ENCODE measurements at places on chromosomes 6 and 20.

DNA sequence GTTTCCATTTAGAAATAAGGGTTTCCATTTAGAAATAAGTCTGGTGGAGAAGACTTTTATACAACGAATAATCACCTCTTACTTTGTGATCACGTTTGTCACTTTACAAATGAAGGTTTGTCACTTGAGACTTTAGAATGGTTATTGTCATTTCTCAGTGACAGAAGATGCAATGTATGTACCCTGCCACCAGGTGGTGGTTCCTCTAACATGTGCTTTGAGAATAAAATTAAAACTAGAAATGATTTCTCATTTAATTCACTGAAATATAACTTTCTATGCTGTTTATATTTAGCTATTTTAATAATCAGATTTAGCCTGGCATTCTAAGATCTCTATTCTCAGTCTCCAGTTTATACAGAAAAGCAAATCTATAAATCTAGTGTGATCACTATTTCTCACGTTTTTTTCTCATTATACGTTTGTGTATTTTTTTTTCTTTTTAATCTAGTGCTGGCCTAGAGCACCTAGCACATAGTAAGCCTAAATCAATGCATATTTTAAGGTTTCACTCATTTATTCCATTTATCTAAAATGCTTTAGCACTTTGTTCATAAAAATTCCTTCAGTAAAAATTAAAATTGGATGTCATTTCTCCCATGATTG, 57.4 kb upstream of the TFAP2D start:
- no peak for DNase-seq

DNA sequence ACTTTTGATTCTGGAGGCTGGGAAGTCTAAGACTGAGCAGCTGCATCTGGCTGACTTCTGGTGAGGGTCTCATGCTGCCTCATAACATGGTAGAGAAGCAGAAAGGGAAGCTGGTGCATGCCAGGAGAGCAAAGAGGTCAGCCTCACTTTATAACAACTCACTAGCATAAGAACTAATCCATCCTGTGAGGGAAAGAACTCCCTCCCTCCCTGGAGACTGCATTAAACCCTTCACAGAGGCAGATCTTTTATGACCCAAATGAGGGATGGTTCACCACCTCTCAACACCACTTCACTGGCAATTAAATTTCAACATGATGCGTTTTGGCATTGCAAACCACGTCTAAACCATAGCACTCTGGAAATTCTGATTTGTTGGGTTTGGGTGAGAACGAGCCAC, 33.9 kb downstream of the STXBP5 start:
- no peak for DNase-seq

GRCh38 chr6:110063594-110064263, 85.6 kb downstream of the GPR6 start:
- no peak for DNase-seq

- no peak for DNase-seq
Measured at GRCh38 chr20:15026759-15027158, 689.3 kb upstream of the FLRT3 start.

DNA sequence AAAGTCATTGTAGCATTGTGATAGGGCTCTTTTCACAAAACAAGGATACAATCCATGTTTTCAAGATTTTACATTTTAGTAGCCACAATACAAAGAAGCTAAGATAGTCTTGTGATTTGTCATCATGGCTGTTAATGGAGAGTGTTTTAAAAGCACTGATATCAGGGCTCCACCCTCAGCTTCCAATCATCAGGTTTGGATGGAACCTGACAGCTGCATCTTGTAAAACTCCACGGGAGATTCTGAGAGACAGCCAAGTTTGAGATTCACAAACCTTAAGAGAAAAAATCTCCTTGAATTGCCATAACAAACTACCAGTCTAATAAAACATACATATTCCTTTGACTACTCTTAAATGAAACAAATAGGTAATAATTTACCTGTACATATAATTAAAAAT, 280.2 kb downstream of the ESR1 start:
- no peak for DNase-seq

GRCh38 chr6:55886185-55886836, 10.9 kb upstream of the BMP5 start:
- no peak for DNase-seq

- no peak for DNase-seq
Measured at GRCh38 chr6:71346334-71346694, 57.7 kb downstream of the OGFRL1 start.

DNA sequence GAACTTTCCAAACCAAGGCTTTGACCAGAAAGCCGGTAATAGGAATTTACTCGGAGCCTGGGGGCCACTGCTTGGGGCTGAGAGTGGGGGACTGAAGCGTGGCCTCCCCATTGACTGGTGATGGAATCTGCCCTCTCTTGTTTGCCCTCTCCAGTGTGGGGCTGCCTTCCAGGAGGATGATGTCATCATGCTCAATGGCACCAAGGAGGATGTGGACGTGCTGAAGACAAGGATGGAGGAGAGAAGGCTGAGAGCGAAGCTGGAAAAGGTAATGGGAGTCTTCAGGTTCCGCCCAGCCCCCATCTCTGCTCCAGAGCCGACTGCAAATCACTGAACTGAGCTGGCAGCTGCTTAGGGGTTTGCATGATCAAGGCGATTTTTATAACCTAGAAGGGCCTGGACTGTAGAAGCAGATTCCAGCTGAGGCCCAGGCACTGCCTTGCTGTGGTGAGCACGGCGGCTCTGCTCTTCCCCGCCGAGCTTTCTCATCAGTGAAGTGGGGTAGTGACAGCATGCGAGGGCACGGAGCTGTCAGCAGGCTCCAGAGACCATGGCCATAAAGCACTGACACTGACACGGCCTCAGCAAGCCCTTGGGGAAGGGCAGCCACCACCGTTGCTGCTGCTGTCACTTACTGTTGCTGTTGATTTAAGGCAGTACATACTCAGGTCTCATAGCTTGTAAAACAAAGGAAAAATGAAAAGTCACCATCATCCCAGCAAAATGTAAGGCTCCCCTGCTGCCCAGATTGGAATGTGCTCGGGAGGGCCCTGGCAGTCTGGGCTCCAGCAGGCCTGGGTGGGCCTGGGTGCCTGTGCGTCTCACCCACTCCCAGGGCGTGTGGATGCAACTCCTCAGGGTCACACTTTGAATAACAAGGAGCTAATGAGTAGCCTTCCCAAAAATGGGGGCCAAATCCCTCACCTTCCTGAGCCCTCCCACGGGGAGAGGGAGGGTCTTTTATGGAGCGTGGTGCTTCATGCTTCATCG, 11.1 kb upstream of the FAM209A start:
- DNase-seq = no peak

DNA sequence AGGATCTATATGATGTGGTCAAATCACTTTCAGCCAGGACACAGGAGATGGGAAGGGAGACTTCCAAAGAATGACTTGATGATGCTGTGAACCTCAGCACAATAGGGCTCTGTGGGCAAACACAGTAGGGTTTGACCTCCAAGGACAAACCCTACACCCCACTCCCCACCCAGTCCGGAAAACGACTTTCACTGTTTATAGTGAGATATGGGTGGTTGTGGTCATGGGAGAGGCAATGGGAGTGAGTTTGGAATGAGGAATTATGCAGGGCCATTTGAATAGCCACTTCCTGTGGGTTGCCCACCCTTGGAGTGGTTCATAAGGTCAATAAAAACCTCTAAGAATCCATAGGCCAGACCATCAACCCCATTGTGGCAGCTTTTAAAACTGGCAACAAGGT, 38.4 kb upstream of the PRND start:
- no peak for DNase-seq

- no peak for DNase-seq
Measured at GRCh38 chr6:105896821-105897095, 189.4 kb upstream of the PRDM1 start.

GRCh38 chr6:12228447-12229146, 61.6 kb upstream of the EDN1 start:
- DNase-seq = no peak

- DNase-seq = no peak
Measured at GRCh38 chr20:45322952-45323383, 14.9 kb upstream of the MATN4 start.

GRCh38 chr6:10401632-10402223, 13.1 kb downstream of the TFAP2A start:
- no peak for DNase-seq

DNA sequence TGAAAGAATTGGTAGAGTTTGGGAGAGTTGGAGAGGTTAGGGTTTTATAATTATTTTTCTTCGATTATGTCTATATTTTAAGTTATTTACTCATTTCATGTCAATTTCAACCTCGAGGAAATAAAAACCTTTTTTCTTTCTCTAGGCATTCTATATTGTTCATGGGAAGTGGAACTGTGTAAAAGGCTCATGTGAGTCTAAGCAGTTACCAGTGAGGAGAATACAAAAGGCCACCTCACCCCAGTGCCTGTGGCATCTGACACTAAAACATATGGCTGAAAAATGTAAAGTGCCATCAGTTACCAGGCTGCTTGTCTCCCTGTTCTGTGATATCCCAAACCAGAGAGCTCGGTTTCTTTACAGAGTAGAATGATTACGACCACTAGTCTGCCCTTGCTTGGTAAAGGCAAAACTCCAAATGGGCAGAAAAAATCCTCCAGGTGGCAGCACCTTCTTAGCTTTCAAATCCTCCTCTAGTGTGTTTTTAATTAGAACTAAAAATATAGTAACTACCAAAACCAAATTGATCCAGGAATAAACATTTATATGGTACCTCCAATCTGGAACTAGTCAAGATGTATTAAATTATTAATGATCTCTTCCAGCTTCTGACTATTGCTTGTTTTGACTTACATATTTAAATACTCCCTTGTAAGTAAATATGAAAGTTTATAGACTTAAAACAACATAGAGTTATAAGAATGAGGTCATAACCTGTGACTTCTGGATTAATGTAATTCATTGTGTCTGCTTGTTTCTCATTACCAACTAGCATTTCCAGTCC, 122.6 kb upstream of the MCHR2 start:
- DNase-seq = no peak

GRCh38 chr6:34447910-34448309, 18.0 kb upstream of the PACSIN1 start:
- DNase-seq = no peak

DNA sequence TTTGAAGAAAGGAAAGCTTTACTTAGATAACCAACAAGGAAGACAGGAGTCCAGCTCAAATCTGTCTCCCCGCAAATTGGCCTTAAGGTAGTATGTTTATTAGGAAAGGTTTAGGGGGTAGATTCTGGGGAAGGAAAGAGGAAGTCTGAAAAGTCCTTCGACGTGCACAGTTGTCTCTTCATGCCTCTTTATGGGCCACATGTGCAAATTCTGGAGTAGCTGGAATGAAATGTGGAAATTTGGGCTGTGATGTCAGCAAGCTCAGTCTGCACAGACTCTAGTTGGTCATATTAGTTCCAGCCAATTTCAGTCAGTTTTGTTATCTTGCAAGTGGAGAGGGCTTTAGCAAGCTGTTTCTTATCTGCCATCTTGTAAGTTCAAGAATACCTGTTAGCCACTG, 50.1 kb downstream of the NUP153 start:
- DNase-seq = no peak

DNA sequence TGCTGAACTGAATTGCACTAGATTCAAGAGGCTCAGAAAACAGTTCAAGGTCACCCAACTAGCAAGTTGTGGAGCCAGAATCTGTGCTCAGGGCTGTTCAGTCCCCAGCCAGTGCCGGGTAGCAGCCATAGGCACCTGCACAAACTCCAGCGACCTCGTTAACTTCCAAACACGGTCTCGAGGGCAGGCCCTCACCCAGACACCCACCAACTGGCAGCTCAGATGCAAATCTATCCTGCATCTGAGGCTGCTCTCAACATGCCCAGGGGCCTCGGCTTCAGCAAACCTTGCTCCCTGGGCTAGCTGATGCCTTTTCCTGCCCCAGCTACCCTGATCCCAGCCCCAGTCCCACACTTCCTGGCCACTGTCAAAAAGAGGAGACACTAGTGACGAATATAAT, 3.7 kb downstream of the JPH2 start:
- no peak for DNase-seq

DNA sequence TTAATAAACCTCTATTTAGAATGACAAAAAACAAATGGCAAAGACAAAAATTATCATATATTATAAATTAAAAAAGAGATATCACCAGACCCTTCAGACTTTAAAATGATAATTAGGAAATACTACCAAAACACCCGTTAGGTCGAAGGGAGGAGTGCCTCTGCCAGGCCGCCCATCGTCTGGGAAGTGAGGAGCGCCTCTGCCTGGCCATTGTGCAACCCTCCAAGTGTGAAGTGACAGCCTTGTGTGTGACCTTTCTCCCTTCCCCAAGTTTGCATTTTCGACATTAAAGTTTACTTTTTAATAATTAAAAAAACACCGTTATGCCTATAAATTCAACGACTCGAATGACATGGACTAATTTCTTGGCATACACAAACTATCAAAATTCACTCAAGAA, 64.5 kb upstream of the TASP1 start:
- DNase-seq = no peak

GRCh38 chr6:110250838-110251237, 70.6 kb downstream of the CDC40 start:
- no peak for DNase-seq

DNA sequence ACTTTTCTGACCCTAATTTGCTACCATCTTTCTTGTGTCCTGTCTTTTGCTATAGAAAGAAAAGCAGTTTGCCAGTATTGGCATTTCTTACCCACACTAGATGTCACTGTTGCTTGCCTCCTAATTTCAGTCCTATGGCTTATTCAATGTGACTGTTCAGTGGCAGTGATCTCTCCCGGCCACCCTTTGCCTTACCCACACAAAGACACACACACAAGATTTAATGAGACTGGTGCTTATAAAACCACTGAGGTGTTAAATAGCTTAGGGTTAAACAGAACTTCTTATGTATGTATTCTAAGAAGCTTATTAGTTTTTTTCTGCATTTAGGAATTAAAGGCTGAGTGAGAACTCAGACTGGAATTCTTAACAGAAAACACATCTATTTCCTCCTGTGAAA, 233.6 kb upstream of the ASCC3 start:
- DNase-seq = no peak

- no peak for DNase-seq
Measured at GRCh38 chr20:33318096-33318429, 35.0 kb downstream of the BPIFB1 start.

- peak; percentile 42 for DNase-seq
Measured at GRCh38 chr20:675453-676314, at the start of gene SCRT2. TSS of gene SCRT2 (minus strand) at chr20:675802. CDS start at chr20:675601, 201 bp downstream.

GRCh38 chr20:17666481-17666880, 15.6 kb downstream of the RRBP1 start:
- no peak for DNase-seq

- DNase-seq = no peak
Measured at GRCh38 chr20:24676353-24676977, 207.0 kb downstream of the SYNDIG1 start.

GRCh38 chr6:72955666-72956065, 269.6 kb downstream of the KHDC1L start:
- DNase-seq = no peak

- DNase-seq = no peak
Measured at GRCh38 chr6:153613719-153614455, 425.2 kb upstream of the OPRM1 start.

DNA sequence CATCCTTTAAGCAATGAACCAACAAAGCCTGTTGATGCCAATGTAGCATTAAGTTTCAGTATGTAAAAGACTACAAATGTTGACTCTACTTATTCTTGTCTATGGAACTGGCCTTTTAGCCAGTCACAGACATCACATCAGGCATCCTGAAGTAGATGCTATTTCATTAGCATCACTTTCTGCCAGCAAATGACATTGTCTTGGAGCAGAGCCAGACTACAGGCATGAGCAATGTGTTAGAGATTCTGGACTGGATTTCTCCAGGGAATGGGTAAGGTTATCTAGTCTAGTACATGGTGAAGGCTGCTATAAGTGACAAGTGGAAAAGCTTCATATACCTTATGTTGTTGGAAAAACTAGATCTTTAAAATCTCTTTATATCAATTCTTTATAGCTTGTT, 142.9 kb downstream of the ADGRB3 start:
- no peak for DNase-seq
